Right kidney (tissue), 9 donors: ENCODE measurements at places on chromosomes 3 and 15.

- no peak for DNase-seq
Observed at GRCh38 chr3:182035324-182035723, 323.6 kb downstream of the SOX2 start.

- DNase-seq, result no peak
Observed at GRCh38 chr15:39358441-39359041, 222.3 kb upstream of the THBS1 start.

DNA sequence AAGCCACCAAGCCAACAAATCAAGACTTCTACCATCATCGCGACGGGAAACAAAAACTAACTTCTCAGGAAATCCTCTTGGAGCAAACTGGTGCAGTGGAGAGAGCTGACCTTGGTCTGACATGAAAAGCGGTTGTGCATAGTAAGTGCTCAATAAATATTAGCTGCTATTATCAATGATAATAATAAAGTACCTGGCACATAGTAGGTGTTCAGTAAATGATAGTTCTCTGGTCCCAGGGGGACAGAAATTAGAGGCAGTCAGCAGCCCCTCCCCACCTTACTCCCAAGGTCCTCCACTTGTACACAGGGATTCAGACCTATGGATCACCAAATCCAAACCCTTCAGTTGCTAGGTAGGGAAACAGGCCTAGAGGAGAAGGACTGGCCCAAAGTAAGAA is 6.0 kb upstream of the CSK start:
- DNase-seq, result no peak

GRCh38 chr3:10506696-10507095 is 1.3 kb upstream of the ATP2B2 start:
- no peak for DNase-seq

DNA sequence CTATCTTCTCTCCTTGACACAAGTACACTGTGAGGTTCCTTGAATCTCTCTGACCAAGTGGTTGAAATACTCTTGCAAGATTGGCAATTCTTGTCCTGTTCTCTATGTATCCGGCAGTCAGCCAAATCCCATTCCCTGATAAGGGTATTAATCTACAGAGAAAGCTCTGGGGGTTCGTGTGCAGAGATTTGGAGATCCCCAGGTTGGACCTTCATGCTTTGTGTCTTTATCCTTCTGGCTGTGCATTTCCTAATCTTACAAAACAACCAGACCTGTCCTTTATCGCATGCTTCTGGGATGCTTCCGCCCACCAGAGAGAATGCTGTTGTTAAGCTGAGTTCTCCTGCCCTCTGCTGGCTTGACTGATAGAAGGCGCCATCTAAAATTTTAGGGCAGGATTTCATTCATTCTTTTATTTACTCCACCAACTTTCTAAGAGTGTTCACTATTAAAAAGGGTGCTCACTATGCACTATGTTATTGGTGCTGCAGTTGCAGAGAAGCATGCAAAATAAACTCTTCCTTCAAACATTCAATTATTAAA is 8.6 kb upstream of the SST start:
- peak; percentile 21 for DNase-seq

DNA sequence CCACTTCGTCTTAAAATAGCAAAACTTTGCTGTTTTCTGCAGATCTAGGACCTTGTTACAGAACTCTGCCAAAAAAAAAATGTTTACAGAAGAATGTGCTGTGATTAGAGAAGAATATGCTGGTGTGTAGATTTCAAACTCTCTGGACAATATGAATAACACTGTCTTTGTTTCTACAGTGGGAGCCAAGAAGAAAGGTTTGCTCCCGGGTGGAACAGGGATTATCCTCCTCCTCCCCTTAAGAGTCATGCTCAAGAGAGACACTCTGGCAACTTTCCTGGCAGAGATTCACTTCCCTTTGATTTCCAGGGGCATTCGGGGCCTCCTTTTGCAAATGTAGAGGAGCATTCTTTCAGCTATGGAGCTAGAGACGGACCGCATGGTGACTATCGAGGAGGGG is 27.3 kb downstream of the RBM6 start:
- DNase-seq, result no peak

DNA sequence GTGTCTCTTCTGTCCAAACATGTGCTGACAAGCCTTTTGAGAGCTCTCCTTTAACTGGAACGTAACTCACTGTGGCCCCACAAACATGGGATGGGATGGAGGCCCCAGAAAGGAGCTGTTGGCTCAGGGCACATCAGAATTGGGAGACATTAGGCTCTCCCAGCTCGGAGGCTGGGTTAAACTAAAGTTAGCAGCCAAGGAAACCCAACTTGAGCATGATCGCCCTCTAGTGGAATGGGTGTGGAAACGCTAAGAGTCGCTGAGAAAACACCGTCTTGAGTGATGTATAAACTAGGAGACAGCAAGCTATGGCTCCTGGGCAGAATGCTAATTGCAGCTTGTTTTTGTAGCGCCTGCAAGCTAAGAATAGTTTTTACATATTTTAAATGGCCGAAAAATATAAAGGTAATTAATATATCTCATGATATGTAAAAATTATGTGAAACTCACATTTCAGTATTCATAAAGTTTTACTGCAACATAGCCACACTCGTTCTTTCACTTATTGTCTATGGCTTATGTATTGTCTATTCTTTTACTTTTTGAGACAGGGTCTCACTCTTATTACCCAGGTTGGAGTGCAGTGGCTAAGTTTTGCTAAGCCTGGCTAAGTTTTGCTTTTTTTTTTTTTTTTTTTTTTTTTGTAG is 138.8 kb upstream of the HACD2 start:
- peak; percentile 52 for DNase-seq

DNA sequence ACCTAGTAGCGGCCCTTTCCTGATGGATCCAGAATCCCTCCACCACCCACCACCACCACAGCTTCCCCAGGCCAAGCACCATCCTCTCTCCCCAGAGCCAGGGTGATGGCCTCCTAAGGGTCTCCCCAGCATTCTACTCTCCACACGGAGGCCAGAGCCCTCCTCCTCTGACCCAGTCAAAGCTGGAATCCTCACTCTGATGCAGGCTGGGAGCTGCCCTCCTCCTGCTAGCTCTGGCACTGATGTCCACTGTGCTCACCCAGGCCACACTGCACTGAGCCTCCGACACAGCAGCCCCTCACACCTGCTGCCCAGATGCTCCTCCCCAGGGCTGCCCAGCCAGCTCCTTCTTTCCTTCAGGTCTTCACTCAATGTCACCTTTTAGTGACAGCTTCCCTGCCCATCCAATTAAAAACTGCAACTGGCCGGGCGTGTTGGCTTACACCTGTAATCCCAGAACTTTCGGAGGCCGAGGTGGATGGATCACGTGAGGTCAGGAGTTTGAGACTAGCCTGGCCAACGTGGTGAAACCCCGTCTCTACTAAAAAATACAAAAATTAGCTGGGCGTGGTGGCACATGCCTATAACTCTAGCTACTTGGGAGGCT is 21.0 kb downstream of the XXYLT1 start:
- no peak for DNase-seq

GRCh38 chr15:35007397-35007796 is 19.3 kb upstream of the ZNF770 start:
- DNase-seq, result no peak

DNA sequence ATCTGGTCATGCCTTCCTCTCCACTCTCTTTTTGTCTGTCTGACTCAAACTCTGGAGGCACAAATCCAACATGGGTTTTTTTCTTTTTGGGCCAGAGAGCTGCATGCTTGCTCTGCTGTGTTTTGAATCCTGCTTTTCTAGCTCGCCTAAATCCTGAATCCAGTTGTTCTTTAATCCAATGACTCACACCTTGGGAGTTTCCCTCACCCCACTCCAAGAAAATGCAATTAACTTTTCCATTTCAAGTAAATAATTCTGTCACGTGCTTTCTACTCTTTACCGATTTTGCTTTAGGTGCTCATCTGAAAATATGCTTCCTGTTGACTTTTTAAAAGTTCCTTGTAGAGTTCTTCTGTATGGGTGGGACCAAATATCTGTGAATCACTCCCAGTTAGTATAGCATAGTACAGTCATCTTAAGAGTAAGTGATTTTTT is 47.6 kb downstream of the SLMAP start:
- DNase-seq, result no peak

DNA sequence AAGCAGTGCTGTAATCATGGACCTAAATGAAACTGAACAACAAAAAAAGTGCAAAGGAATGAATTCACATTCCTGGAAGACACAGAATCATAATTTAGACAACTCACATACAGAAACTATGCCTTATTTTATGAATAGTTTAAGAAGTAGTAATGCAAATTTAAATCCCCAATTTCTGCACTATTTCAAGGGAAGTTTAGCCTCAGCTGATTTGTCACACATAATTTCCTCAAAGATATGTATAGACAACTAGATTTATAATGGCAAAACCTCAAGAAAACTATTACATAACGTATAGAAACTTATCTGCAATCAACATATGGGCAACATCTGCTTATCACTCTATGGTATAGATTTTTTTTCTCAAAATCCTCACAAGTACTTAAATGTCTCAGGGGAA is 7.8 kb upstream of the PTX3 start:
- DNase-seq, result no peak

DNA sequence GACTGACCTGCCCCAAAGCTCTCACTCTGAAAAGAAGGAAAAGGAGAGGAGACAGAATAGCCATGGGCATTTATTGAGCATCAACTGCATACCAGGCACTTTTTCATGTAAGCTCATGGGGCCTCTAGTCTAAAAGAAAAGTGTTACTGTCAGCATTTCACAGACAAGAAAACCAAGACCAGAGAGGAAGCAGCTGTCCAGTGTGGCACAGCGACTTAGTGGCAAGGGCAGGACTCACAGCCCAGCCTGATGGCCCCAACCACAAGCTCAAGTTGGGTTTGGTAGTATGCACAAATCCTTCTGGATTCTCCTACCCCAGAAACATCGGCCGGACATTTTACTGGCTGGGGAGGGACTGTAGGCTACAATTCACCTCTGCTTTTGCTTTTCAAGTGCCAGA is 5.8 kb downstream of the EFCC1 start:
- DNase-seq, result no peak

DNA sequence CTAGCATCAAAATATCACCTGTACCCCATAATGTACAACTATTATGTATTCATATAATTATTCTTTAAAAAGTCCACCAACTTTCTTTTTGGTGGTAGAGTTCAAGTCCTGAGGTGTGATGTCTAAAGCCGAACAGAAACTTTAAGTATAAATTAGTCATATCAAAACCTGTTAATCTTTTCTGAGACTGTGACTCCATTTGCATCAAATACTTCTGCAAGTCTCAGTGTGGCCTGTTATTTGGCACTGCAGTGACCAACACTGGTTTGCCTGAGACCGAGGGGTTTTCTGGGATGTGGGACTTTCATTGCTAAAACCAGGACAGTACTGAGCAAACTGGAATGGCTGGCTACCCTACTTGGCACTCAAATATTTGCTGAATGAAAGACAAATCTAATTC is 7.3 kb downstream of the NGLY1 start:
- no peak for DNase-seq

DNA sequence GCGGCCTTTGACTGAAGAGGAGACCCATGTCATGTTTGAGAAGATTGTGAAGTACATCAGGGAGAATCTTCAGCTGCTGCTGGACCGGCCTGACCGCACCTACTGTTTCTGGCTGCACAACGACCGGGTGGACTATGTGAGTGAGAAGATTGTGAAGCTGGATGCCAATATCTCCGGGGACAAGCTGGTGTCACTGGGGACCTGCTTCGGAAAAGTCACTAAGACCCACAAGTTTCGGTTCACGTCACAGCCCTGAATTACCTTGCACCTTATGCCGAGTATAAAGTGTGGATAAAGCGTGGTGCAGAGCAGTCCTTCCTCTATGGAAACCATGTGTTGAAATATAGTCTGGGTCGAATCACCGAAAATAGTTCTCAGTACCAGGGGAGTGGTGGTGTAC is 16.0 kb upstream of the DNAJC13 start:
- DNase-seq, result no peak

DNA sequence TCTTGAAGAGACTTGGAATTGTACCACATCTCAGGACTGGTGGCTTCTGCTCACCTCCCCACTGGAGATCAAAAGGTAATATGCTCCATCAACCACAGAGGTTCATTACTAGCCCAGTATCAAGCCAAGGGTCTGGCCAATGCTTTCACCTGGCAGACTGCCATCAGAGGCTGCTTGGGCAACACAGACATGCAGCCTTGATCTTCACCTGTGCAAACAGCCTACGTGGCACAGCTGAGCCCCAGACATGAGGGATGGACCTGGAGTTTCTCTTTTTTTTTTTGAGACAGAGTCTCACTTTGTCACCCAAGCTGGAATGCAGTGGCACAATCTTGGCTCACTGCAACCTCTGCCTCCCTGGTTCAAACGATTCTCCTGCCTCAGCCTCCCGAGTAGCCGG is 105.6 kb upstream of the HES1 start:
- no peak for DNase-seq

- DNase-seq, result no peak
Observed at GRCh38 chr3:4985330-4986174, 6.3 kb downstream of the BHLHE40 start.

DNA sequence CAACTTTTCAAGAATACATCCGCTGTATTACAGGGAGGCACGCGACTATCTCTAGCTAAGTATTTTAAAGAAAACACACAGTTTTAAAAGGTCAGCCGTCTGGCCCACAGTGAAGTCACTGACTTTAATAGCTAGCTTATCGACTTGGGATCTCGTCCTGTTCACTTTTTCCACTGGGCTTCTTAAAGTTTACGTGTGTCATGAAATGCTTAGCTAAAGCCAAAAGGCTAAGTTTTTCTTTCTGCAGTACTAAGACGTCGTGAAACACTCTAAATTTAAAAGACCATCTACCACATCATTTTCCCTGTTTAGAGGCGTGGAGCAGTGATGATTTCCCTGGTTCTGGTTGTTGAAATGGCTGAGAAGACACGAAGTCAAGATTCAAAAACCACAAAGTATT is 27.1 kb downstream of the LRIG1 start:
- DNase-seq, result no peak

GRCh38 chr15:97745481-97746071 is 214.9 kb upstream of the ARRDC4 start:
- DNase-seq, result no peak

- no peak for DNase-seq
Observed at GRCh38 chr3:45417930-45418847, 29.8 kb downstream of the LARS2 start.
